ENCODE measurements at places on chromosomes 6 and 20.

DNA sequence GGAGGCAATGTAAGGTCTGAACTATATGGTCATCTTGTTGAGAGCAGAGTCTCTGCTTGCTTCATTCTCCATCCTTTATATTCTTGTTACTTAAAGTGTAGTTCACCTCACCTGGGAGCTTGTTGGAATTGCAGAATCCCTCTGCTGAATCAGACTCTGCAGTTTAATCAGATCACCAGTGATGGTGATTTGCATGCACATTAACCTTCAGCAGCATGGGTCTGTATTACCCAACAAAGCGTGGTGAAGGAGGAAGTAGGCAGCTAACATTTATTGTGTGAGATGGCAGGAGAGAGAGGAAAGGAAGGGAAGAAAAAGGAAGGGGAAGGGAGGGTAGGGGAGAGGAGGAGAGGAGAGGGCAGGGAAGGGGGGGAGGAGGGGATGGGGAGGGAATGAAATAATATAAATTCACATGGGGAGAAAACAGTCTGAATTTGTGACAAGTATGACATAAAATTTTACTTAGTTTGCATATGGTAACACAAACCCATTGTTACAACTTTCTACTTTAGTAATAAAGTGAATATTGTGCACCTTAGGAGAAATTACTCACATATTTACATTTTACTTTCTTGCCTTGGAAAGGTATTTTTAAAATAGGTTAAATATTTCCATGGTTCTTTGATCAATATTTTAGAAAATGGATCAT lies 740.7 kb downstream of the DHX35 start:
- no peak for DNase-seq

DNA sequence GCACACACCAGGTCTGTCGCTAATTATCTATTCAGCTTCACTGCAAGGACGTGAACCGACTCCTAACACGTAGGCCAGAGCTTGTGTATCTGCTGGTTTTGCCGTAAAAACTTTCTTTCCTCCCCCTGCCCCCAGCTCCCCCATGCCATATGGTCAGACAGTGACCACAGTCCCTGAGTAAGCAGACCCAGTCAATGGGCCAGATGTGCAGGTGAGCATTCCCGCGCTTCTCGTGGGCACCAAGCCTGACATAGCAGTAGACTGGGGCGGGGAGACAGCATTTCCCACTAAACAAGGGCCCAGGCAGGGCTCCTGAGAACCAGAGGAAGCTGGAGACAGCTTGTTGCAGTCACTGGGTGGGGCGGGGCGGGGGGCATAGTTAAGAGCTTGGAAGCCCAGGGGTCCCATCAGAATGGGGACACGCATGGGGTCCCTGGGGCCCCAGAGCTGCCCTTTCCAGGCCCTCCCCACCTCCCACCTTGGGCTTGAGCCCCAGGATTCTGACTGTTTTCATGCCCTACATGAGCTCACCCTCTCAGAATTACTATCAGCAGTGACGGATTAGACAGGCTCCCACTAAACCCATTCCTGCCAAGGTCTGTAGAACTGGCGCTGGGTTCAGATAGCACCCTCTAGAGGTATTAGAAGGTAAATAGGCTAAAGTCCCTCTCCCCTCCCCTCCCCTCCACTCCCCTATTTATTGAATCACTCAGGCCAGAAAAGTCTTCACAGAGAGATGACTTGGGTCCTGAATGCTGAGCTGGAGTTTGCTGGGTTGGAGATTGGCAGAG lies 51.8 kb downstream of the CDH26 start:
- no peak for DNase-seq

DNA sequence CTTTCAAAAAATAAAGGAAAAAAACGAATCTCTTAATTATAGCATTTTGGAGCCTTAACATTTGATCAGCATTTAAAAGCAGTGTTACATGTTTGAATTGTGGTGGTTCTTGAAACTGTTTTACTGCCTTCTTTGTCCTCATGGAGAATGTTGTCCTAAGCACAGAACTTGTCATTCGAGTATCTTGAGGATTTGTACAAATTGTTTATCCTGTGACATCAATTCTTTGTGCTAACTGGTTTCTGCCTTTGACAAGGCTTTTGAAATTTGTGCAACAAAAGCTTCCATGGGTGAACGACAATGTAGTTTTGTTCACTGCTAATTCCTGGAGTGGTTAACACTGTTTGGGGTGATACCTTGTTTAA lies 130.8 kb downstream of the SCAF8 start:
- DNase-seq, result no peak

- no peak for DNase-seq
Measured at GRCh38 chr20:64063389-64064144, 569 bp downstream of the TCEA2 start.

DNA sequence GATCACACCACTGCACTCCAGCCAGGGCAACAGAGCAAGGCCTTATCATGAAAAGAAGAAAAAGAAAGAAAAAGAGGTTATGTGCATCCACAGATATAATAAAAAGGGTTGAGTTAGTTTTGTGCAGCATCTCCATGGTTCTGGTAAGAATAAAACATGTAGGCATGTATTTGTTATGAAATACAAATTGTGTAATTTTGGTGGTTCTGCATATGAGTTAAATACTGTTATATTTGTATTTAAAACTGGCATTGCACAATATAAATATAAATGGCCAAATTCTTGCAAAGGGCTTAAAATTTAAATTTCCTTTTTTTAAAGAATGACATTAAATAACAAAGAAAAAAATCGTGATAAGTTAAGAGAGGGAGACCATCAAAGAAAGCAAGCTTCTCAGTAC lies 159.1 kb upstream of the PREP start:
- no peak for DNase-seq

DNA sequence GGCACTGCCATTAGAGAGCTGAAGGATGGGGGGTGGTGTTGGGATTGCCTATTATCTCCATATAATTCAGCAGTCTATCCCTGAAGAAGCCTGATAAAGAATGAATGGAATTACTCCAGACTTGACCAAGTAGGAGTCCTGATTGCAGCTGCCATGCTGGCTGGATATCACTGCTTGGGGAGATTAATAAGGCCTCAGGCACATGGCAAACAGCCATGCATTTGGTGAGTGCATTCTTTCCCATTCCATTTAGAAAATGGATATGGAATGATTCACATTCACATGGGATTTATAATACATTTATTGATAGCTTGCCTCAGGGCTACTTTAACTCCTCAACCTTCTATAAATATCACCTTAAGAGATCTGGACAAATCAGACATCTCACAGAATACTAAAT lies 49.6 kb upstream of the HLA-A start:
- no peak for DNase-seq

- no peak for DNase-seq
Measured at GRCh38 chr6:5516036-5516435, 254.7 kb downstream of the FARS2 start.

- DNase-seq, result no peak
Measured at GRCh38 chr6:105981002-105981887, 104.9 kb upstream of the PRDM1 start.

- DNase-seq, result no peak
Measured at GRCh38 chr20:363319-364078, 16.6 kb downstream of the NRSN2 start.

DNA sequence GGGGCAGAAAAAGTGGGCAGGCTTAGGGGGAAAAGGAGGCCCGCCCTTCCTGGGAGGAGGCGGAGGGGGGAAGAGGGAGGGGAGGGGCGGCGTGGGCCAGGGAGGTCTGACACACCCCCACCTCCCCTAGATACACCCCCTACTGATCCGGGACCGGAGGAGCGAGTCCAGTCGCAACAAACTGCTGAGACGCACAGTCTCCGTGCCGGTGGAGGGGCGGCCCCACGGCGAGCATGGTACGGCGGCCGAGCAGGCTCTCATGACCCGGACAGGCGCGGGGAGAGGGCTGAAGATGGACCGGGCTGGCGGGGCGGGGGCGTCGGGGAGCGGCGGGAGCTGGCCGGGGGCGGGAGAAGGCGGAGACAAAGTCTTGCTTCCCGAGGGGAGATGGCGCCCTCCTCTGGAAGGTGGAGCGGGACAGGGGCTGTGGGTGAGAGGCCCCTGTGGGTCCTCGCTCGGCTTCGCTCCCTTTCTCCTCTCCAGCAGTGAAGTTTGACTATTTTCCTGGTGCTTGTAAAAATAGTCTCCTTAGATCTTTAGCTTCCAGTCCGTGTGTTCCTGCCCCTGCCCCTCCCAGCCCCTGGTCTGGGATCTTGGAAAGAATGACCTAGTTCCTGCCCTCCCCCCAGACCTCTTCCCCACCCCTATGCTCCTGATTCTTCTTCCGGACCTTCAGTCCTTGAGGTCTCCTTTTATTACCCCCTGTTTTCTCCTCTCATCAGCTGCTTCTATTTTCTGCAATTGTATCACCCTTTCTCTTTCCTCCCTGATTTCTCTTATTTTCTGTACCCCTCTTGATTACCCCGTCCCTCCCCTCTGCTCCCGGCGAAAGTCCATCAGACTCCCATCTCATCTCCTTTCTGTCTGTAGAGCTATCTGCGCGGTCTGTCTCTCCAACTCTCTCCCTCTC lies 6.1 kb downstream of the SYNGAP1 start:
- DNase-seq, result peak; percentile 77

DNA sequence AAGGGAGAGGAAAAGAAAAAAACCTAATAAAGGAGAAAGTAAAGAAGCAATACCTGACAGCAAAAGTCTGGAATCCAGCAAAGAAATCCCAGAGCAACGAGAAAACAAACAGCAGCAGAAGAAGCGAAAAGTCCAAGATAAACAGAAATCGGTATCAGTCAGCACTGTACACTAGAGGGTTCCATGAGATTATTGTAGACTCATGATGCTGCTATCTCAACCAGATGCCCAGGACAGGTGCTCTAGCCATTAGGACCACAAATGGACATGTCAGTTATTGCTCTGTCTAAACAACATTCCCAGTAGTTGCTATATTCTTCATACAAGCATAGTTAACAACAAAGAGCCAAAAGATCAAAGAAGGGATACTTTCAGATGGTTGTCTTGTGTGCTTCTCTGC lies 70.8 kb upstream of the RNF146 start:
- no peak for DNase-seq

- no peak for DNase-seq
Measured at GRCh38 chr6:113881478-113881980, 24.4 kb downstream of the MARCKS start.

GRCh38 chr6:64049736-64050135 lies 414.1 kb downstream of the PHF3 start:
- DNase-seq, result no peak

- DNase-seq, result no peak
Measured at GRCh38 chr6:108118810-108119768, 44.5 kb upstream of the OSTM1 start.

DNA sequence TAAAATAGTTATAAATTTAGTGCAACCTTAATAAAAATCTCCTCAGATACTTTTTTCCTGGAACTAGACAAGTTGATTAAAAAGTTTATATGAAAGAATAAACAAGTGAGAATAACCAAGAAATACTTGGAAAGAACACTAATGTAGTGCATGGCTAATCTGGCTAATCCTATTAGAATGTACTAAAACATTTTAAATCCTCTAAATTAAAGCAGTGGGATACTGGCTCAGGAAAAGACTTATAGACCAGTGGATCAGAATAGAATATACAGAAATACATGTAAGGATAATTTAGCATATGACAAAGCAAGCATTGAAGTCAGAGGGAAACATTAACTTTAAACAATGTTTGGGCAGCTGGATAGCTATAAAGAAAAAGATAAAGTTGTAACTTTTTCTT lies 41.1 kb upstream of the ERVFRD-1 start:
- no peak for DNase-seq

- DNase-seq, result no peak
Measured at GRCh38 chr6:145080651-145081050, 654.7 kb downstream of the EPM2A start.

GRCh38 chr6:89355511-89356194 lies 3.1 kb upstream of the UBE2J1 start:
- no peak for DNase-seq

DNA sequence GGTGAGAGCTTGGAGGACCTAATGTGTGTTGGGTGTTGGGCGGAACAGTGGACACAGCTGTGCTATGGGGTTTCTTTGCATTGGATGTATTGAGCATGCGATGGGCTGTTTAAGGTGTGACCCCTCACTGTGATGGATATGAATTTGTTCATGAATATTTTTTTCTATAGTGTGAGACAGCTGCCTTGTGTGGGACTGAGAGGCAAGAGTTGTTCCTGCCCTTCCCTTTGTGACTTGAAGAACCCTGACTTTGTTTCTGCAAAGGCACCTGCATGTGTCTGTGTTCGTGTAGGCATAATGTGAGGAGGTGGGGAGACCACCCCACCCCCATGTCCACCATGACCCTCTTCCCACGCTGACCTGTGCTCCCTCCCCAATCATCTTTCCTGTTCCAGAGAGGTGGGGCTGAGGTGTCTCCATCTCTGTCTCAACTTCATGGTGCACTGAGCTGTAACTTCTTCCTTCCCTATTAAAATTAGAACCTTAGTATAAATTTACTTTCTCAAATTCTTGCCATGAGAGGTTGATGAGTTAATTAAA lies 3.0 kb downstream of the HLA-A start:
- no peak for DNase-seq

DNA sequence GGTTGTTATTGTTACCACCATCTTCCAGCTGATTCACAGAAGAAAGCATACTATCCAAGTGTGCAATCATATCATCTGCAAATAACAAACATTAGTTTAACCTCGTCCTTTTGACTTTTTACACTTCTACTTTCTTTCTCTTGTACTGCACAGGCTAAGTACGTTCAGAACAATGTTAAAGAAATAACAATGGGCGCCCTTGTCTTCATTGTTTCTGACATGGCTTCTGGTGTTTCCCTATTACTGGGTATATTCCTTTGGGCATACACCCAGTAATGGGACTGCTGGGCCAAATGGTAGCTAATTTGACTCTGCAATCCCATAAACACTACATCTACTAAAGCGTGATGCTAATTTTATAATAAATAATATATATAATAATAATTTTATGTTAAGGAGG lies 146.7 kb downstream of the GJA10 start:
- no peak for DNase-seq

DNA sequence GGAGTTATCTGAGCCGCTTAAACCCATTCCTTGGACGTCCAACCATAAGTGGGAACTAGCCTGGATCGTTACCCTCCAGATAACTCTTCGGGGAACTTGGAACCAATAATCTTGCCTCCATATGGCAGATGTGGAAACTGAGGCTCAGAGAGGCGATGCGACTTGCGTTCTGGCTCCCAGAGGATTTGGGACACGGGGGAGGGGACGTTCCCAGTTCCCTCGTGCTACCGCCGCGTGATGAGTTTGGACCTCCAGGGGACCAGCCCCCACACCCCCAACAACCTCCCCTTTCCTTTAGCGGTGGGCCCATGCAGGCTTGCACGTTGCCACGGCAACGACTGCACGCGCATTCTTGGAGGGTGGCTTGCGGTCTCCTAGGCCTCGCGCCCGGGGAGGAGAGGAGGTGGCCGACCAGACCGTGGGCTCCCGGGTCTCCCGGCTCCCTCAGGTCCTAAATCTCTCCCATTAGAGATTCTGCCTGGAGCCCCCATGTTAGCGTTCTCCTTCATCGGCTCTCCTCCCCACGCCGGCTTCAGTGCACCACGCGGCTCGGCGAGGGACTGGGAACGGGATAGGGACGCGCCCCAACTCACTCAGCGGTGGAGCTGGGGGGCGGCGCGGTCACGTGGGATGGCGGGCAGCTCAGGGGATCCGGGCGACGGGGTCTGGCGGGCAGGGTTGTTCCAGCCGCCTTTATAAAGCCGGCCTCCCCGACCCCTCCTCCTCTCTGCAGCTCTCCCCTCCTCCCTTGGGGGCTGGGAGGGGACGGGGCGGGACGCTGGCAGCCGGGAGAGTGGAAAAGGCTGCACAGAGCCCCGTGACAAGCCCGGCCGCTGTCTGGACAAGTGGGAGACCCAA lies at the start of gene PLTP:
Gene PLTP (minus strand): TSS at position 670 of the 858 bp plus-strand sequence. CDS start 703 bp downstream, outside the sequence.
- no peak for DNase-seq

GRCh38 chr6:168473197-168473596 lies 32.2 kb downstream of the SMOC2 start:
- no peak for DNase-seq

GRCh38 chr20:437787-438486 lies 24.4 kb downstream of the TBC1D20 start:
- DNase-seq, result no peak
